WTC11 (cell line): ENCODE measurements at places on chromosomes 4 and X. TPM values are rescaled to one million over a fixed set of nuclear protein-coding genes. Genes with fewer than 3 reads are reported as not detected.

- DNase-seq: no peak
These were observed 191.0 kb downstream of the NSUN7 start for GRCh38 chr4:40940756-40941155.

DNA sequence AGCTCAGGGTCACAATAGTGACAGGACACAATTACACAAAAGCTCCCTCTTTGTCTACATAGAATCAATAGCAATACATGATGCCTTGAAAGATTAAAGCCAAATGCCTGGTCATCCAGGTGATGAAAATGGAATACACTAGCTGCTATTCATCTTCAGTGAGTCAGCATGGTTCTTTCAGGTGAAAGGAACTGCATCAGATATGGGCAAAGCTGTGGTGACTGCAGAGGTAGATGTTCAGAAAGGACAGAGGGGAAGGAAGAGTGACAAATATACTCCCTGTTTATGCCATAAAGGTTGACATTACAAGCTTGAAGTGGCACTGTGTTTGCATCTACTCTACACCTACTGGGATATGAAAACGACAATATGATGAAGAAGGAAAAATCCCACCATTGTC is 20.0 kb upstream of the FTHL17 start:
- no peak for DNase-seq

GRCh38 chrX:23822841-23823240 is 39.9 kb downstream of the SAT1 start:
- DNase-seq: no peak

GRCh38 chr4:18636001-18636585 is 614.5 kb upstream of the LCORL start:
- DNase-seq: no peak

DNA sequence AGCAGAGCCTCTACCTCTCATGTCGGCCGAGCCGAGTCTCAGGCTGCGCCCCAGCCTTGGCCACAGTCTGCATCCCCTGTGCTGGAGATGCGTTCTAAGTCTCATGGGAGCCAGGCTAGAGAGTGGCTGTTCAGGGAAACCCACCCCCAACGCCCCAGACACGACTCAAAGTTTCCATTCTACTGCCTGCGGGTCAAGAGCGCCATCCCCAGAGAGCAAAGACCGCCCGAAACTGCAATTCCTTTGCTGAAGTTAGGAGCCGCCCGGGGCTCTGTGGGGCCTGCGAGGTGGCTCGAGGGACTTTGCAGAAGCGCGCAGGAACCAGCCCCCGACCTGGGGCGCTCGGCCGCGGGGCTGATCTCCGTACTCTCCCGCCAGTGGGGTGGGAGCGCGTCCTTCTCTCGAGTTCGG is 10.0 kb upstream of the ELF4 start:
- peak; percentile 46 for DNase-seq

DNA sequence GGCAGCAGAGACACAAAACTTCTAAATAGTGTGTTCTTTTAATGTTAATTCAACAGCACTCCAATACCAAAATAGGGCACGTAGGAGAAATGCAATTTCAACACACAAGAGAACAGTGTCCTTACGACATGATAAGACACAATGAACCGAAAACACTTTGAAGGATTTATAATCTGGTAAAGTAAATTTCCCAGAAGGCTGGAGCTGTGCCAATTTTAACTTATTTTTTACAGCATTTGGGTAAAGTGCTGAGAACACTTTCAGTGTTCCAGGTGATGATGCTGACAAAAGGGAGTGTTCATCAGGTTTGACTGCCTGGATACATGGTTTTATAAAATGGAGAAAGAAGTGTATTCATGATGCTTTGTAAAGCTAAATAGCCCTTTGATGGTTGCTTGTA is 76.5 kb downstream of the MAPK10 start:
- no peak for DNase-seq

- DNase-seq: no peak
These were observed 151.1 kb downstream of the PJA1 start for GRCh38 chrX:69014200-69014599.

GRCh38 chr4:153792618-153793247 is 3.9 kb upstream of the SFRP2 start:
- peak; percentile 66 for DNase-seq

- DNase-seq: no peak
These were observed 6.3 kb downstream of the MAGED1 start for GRCh38 chrX:51899741-51900140.

DNA sequence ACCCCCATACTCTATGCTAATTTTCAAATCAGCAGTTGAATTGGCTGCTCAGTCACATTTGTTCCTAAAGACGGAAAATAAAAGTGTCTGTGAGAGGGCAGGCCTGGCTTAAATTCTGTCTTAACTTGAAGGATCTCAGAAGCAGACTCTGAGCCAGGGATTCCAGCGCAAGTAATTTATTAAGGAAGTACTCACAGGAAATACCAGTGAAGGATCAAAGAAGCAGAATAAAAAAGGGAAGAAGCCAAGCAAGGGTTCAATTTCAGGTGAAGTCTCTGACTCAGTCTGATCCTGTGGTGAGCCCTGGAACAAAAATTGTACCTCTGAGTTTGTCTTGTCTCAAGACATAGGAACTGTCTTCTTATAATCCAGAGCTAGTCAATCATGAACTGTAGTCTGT is 52.2 kb downstream of the IL1RAPL1 start:
- DNase-seq: no peak

GRCh38 chrX:21955403-21956189 is 15.1 kb downstream of the SMS start:
- DNase-seq: no peak

DNA sequence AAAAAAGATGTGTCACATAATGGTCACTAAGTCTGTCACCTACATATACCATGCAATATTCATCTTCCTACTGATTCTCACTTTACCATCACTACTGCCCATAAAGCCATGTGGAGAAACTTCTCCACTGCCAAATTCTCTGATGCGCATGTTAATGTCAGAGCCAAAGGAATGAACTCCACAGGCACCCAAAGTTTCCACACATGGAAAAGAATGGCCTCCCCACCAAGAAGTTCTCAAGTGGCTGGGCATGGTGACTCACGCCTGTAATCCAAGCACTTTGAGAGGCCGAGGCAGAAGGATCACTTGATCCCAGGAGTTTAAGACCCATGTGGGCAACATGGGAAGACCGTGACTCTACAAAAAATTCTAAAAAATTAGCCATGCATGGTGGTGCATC is 43.8 kb upstream of the UGDH start:
- DNase-seq: no peak

GRCh38 chr4:4504783-4505182 is 37.1 kb downstream of the STX18 start:
- no peak for DNase-seq

DNA sequence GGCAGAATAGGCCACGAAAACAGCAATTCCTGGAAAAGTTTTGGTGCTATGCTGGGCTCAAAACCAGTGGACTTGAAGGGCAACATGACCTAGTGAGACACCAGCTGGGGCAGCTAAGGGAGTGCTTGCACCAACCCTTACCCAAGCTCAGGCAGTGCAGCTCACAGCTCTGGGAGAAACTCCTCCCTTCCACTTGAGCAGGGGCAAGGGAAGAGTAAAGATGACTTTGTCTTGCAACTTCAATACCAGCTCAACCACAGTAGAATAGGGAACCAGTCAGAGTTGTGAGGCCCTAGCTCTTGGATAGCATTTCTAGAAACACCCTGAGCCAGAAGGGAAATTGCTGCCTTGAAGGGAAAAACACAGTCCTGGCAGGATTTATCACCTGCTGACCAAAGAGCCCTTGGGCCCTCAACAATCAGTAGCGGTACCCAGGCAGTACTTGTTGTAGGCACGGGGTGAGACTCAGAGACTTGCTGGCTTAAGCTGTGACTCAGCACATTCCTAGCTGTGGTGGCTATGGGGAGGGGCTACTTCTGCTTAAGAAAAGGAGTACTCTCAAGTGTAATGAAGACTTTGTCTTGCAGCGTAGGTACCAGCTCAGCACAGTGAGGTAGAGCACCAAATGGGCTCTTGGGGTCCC is 19.7 kb upstream of the ABCG2 start:
- DNase-seq: peak; percentile 64

DNA sequence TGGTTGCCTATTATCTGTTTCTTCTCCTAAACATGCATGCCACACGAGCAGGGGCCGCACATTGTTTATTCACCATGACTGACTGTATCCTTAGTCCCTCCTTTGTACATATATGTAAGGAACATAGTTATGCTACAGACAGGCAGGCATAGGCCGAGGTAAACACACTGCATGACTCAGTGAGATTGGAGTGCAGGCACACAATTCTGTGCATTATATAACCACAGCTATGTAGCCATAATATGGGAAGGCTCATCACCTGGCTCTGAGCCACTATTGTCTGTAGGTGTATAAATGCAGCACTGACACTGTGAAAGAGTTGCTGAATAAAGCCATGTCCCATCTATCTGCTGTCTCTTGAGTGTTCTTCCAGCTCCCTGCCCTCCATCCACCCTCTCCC is 431.6 kb downstream of the IDS start:
- no peak for DNase-seq

- no peak for DNase-seq
These were observed 1039.9 kb downstream of the GLUD2 start for GRCh38 chrX:122087341-122087740.

DNA sequence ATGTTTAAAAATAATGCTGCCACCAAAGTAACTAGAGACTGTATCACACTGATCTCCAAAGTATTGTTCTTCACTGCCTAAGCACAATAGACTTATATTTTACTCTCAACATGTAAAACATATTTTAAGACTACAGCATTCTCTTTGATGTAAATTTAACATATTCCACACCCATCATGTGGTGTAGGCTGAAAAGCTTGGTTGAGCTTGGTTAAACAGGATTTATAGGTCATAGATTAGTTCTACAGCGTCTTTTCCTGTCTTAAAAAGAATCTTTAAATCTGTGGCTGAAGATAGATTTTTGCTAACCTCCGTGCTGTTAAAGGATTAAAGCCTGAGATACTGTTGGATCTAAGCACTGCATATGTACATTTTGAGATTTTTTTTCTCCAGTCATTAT is 379.9 kb downstream of the SH2D1A start:
- DNase-seq: no peak

GRCh38 chr4:112127803-112128202 is 17.5 kb upstream of the FAM241A start:
- no peak for DNase-seq

- DNase-seq: no peak
These were observed 123.0 kb upstream of the AP1S2 start for GRCh38 chrX:15977644-15978043.

DNA sequence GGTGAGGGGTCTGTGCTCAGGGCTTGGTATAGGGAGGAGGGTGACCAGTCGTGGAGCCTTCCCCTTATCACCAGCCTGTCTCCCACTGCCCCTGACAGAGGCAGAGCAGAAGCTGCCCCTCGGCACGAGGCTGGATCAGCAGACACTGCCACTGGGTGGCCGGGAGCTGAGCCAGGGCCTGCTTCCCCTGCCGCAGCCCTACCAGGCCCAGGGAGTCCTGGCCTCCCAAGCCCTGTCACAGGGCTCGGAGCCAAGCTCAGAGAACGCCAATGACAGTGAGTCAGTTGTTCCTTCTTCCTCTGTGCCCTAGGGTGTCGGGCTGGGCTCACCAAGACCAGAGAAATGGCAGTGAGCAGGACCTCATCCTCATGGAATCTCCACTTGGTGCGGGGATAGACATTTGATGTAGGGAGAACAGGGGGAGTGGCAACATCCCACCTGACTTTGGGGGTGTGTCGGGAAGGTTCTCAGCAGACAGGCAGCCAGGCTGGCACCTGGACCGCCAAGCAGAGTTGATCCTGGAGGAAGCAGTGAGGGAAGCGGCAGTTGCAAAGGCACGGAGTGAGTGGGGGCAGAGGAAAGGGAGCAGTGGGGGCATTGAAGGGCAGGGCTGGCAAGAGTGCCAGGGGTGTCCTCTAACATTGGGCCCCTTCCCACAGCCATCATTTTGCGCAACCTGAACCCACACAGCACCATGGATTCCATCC is 14.3 kb upstream of the UBA1 start:
- DNase-seq: no peak

GRCh38 chr4:16694173-16694883 is 204.1 kb downstream of the LDB2 start:
- DNase-seq: no peak

DNA sequence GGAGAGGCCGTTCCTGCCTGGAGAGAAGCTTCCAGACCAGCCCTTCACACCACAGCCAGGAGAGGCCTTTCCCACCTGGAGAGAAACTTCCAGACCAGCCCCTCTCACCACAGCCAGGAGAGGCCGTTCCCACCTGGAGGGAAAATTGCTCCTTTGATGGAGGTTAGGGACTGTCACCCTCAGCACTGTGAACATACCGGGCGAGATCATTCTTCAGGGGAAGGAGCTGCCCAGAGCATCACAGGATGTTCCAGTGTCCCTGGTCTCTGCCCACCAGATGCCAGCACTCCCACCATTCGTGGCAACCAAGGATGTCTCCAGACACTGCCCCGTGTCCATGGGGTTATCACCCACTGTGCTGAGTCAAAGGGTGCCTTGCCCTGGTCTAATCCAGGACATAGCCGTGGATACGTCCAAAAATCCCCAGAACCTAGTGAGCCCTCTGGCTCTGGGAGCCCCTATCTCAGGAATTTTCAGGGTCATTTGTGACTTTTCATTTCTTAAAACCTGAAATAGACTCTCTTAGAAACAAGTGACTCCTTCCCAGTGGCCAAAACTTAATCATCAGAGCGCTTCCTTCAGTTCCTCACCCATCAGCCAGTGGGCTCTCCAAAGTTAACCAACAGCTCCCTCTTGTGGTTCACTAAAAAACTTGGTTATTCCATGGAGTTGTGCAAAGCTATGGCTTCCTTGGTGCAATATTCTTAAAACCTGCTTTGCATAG is 80.2 kb downstream of the CRMP1 start:
- no peak for DNase-seq

GRCh38 chrX:37476571-37477170 is 94.8 kb upstream of the LANCL3 start:
- DNase-seq: no peak

The LRCH2 gene
- 3.5 to 3.8 TPM (median 3.5 TPM) in 3 replicates for total RNA-seq

The UCHL1 gene
- 487 to 548 TPM (median 488 TPM) in 3 replicates for total RNA-seq

The TLR10 gene
- 0.30 TPM in 1 of 3 replicates, not detected in the others for total RNA-seq

The TMEM35A gene
- 3.9 to 4.2 TPM (median 3.9 TPM) in 3 replicates for total RNA-seq

The FGF13 gene
- 32.1 to 32.7 TPM (median 32.2 TPM) in 3 replicates for total RNA-seq

The WDFY3 gene
- 62.0 to 77.2 TPM (median 71.4 TPM) in 3 replicates for total RNA-seq

The CLDN2 gene
- 0.11 TPM in 1 of 3 replicates, not detected in the others for total RNA-seq

The SNX12 gene
- 69.4 to 79.6 TPM (median 74.2 TPM) in 3 replicates for total RNA-seq

The APLN gene
- 2.5 to 4.2 TPM (median 2.6 TPM) in 3 replicates for total RNA-seq

The FRMD7 gene
- total RNA-seq: not detected in 3 replicates

The ANXA10 gene
- total RNA-seq: not detected in 3 replicates

The ACOT9 gene
- total RNA-seq: 27.6 to 32.6 TPM (median 29.3 TPM) in 3 replicates

The GALNTL6 gene
- 0.11 to 0.24 TPM (median 0.21 TPM) in 3 replicates for total RNA-seq
